ENCODE measurements at places on chromosomes 3 and 15. TPM values are rescaled to one million over a fixed set of nuclear protein-coding genes. Genes with fewer than 3 reads are reported as not detected.

Gene GJD2
- total RNA-seq = not detected

Gene OXSM
- total RNA-seq = 16.2 TPM

Gene FBXW12
- not detected for total RNA-seq

Gene COL7A1
- 1.5 TPM for total RNA-seq

Gene CMTM8
- 0.36 TPM for total RNA-seq

Gene SLC9C1
- total RNA-seq = not detected

Gene GABRR3
- total RNA-seq = not detected

Gene SCAANT1
- 2.6 TPM for total RNA-seq

DNA sequence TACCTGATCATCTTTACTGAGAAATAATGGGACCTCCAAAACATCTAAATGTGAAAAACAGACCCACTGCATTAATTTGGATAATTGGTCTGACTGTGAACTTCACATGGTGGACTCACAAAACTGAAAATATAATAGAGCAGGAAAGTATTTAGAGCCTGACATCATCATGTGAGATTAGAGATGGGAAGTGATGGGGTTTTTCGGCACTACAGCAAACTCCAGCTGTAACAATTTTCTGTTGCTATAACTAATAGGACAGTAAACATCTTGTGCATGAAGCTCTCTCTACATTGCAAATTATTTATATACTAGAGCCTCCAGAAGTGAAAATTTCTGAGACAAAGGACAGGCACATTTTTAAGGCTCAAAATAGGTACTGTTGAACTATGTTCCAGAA lies 32.2 kb downstream of the VEPH1 start:
- no peaks in the 10 kb centered on the region for H3K4me1 ChIP-seq
- no peak for DNase-seq
- H3K36me3 ChIP-seq = no peaks in the 10 kb centered on the region
- no peaks in the 10 kb centered on the region for H3K27me3 ChIP-seq
- H3K27ac ChIP-seq = no peak overlapping the region
- no peak overlapping the region for H3K4me3 ChIP-seq

DNA sequence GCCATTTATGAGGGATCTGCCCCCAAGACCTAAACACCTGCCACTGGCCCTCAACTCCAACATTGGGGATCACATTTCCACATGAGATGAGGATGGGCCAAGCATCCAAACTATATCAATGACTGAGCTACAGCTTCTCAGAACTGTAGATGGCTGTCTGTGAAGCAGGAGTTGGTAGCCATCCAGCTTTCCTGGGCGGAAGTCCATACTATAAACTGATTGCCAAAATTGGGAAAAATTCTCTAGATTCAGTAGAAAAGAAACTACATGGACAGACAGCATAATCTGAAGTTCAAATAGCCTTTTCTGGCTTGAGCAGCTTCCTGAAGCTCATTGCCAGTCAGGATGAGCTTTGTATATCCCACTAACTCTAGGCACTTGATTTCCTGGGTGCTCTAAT lies 214.7 kb upstream of the ZBTB20 start:
- DNase-seq = no peak
- H3K27me3 ChIP-seq = no peaks in the 10 kb centered on the region
- H3K4me3 ChIP-seq = no peak overlapping the region
- H3K27ac ChIP-seq = no peak overlapping the region

GRCh38 chr3:56484525-56485032 lies 16.3 kb upstream of the ERC2 start:
- no peaks in the 10 kb centered on the region for H3K4me1 ChIP-seq
- H3K4me3 ChIP-seq = no peak overlapping the region
- H3K36me3 ChIP-seq = no peaks in the 10 kb centered on the region
- H3K27me3 ChIP-seq = peaks cover 11% of the 10 kb centered on the region
- no peak overlapping the region for H3K27ac ChIP-seq

DNA sequence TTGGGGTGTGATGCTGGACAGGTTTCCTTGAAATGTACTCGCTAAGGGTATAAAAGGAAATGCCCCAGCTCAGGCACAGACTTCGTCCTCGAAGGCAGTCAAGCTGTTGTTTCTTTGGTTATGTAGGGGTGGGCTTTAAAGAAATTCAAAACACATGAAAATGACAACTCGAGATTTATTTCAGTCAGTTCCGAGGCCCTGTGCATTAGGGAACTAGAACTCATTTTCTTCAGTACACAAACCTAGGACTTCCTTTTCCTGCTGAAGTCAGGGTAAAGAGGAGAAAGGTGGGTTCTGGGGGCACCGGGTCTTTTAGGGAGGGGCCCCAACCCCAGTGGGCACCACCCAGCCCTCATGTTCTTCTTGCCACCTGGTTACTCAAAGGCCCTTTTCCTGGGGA lies 7.7 kb downstream of the CCR9 start:
- peaks cover 22% of the 10 kb centered on the region for H3K4me1 ChIP-seq
- no peaks in the 10 kb centered on the region for H3K36me3 ChIP-seq
- H3K27ac ChIP-seq = no peak overlapping the region

- no peaks in the 10 kb centered on the region for H3K36me3 ChIP-seq
- H3K27ac ChIP-seq = no peak overlapping the region
- H3K4me1 ChIP-seq = no peaks in the 10 kb centered on the region
- no peak overlapping the region for H3K4me3 ChIP-seq
- DNase-seq = no peak
These were observed 57.7 kb downstream of the CNTN4 start for GRCh38 chr3:2156244-2156847.

GRCh38 chr3:46551615-46552014 lies 14.5 kb downstream of the LRRC2 start:
- no peaks in the 10 kb centered on the region for H3K36me3 ChIP-seq
- H3K4me1 ChIP-seq = no peaks in the 10 kb centered on the region
- H3K27ac ChIP-seq = no peak overlapping the region
- no peak for DNase-seq
- H3K27me3 ChIP-seq = peaks cover 37% of the 10 kb centered on the region

DNA sequence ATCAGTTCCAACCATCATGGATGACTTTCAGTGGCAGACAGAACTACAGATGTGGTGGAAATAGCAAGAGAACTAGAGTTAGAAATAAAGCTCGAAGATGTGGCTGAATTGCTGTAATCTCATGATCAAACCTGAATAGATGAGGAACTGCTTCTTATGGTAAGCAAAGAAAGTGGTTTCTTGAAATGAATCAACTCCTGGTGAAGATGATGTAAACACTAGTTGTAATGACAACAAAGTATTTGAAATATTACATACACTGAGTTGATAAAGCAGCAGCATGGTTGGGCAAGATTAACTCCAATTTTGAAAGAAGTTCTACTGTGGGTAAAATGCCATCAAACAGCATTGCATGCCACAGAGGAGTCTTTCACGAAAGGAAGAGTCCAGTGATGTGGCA lies 131.7 kb upstream of the FAM3D start:
- H3K4me3 ChIP-seq = no peak overlapping the region
- H3K4me1 ChIP-seq = no peaks in the 10 kb centered on the region
- DNase-seq = no peak
- no peak overlapping the region for H3K27ac ChIP-seq

- H3K27ac ChIP-seq = no peak overlapping the region
- no peak for DNase-seq
- peaks cover 22% of the 10 kb centered on the region for H3K4me1 ChIP-seq
- no peaks in the 10 kb centered on the region for H3K36me3 ChIP-seq
- H3K4me3 ChIP-seq = no peak overlapping the region
These were observed 56.1 kb upstream of the UBE2E1 start for GRCh38 chr3:23749609-23750008.

DNA sequence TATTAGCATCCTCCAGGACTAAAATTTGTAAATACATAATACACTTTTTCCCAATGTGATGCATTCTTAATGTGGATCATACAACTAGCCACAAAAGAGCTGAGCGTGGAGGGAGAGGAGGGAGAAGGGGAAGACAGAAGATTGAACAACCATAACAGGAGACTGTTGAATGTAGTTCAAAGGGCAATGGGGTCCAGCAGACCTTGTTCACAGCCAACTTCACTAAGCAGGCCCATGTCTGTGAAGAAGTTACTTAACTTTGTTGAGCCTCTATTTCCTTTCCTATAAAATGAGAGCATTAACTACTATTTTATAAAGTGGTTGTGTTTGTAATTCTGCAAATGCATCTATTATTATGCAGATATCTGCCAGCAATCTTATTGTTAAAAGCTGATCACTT lies 13.3 kb downstream of the NCEH1 start:
- no peak overlapping the region for H3K27ac ChIP-seq
- no peak overlapping the region for H3K4me3 ChIP-seq
- H3K36me3 ChIP-seq = no peaks in the 10 kb centered on the region
- no peaks in the 10 kb centered on the region for H3K27me3 ChIP-seq

GRCh38 chr15:82012908-82013307 lies 32.9 kb downstream of the MEX3B start:
- no peaks in the 10 kb centered on the region for H3K36me3 ChIP-seq
- no peak overlapping the region for H3K27ac ChIP-seq
- H3K4me3 ChIP-seq = no peak overlapping the region
- no peaks in the 10 kb centered on the region for H3K4me1 ChIP-seq
- peaks cover 42% of the 10 kb centered on the region for H3K27me3 ChIP-seq

GRCh38 chr3:184426691-184427141 lies 46.9 kb downstream of the CHRD start:
- H3K4me3 ChIP-seq = no peak overlapping the region
- peaks cover 16% of the 10 kb centered on the region for H3K27me3 ChIP-seq
- no peaks in the 10 kb centered on the region for H3K36me3 ChIP-seq
- H3K27ac ChIP-seq = no peak overlapping the region
- no peaks in the 10 kb centered on the region for H3K4me1 ChIP-seq

- no peak for DNase-seq
- no peak overlapping the region for H3K27ac ChIP-seq
- H3K4me3 ChIP-seq = no peak overlapping the region
- H3K4me1 ChIP-seq = no peaks in the 10 kb centered on the region
- H3K36me3 ChIP-seq = no peaks in the 10 kb centered on the region
- no peaks in the 10 kb centered on the region for H3K27me3 ChIP-seq
These were observed 49.6 kb downstream of the ISL2 start for GRCh38 chr15:76386178-76386577.

DNA sequence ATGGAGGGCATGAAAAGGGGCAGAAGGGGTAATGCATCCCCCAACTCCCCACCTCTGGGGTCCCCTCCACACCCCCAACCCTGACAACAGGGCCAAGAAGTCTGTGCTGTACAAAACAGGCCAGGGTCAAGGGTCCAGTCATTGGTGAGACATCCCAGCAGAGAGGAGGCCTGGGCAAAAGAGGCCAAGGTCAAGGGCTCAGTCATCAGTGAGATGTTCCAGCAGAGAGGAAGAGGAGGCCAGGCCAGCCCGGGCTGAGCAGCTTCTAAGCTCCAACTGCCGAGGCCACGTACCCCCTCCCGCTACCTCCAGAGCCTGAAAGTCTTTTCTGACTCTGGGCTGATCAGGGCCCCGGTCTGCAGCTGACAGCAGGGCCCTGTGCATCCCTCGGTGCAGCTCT lies 52.4 kb downstream of the LHFPL4 start:
- no peaks in the 10 kb centered on the region for H3K36me3 ChIP-seq
- peaks cover 22% of the 10 kb centered on the region for H3K27me3 ChIP-seq
- no peak overlapping the region for H3K27ac ChIP-seq
- no peak for DNase-seq
- H3K4me3 ChIP-seq = no peak overlapping the region

DNA sequence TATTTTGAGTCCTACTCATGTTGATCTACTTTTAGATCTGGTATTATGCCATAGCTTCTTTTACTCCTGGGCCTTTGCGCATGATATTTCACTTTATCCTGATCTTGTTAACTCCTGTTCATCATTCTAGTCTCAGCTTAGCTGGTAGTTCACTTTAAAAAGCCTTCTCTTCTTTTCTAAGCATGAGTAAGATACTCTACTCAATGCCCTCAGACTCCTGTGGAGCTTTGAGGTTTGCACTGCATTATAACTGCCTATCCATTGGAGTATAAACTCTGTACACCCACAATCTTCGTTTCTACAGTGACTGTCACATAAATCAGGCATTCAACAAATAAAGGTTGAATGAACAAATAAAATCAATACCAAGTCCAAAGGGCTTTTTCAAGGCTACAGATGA lies 357.9 kb upstream of the KCNH8 start:
- no peak overlapping the region for H3K27ac ChIP-seq
- no peak for DNase-seq
- no peaks in the 10 kb centered on the region for H3K4me1 ChIP-seq
- H3K4me3 ChIP-seq = no peak overlapping the region
- H3K27me3 ChIP-seq = no peaks in the 10 kb centered on the region
- H3K36me3 ChIP-seq = no peaks in the 10 kb centered on the region

- DNase-seq = no peak
- H3K4me1 ChIP-seq = no peaks in the 10 kb centered on the region
- peaks cover 12% of the 10 kb centered on the region for H3K27me3 ChIP-seq
These were observed 7.5 kb downstream of the SRGAP3 start for GRCh38 chr3:9241956-9242355.

DNA sequence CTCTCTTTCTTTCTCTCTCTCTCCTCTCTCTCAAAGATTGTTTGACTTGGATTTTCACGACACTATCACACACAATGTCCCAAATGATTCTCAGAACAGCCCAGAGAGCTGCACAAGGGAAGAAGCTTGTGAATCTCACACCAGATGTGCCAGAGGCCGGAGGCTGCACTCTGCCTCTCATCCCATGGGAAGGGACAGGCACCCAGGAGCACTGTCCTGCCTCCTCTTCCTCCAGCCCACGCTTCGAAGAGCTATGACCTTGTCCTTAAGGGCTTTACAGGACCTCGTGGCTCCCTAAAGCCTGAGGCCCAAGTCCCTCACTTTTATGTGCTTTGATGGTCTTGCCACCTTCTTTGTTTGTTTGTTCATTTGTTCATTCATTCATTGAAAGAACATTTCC lies 267.6 kb downstream of the FAM43A start:
- no peak overlapping the region for H3K27ac ChIP-seq
- no peaks in the 10 kb centered on the region for H3K27me3 ChIP-seq
- H3K4me1 ChIP-seq = no peaks in the 10 kb centered on the region
- no peak overlapping the region for H3K4me3 ChIP-seq
- H3K36me3 ChIP-seq = no peaks in the 10 kb centered on the region

DNA sequence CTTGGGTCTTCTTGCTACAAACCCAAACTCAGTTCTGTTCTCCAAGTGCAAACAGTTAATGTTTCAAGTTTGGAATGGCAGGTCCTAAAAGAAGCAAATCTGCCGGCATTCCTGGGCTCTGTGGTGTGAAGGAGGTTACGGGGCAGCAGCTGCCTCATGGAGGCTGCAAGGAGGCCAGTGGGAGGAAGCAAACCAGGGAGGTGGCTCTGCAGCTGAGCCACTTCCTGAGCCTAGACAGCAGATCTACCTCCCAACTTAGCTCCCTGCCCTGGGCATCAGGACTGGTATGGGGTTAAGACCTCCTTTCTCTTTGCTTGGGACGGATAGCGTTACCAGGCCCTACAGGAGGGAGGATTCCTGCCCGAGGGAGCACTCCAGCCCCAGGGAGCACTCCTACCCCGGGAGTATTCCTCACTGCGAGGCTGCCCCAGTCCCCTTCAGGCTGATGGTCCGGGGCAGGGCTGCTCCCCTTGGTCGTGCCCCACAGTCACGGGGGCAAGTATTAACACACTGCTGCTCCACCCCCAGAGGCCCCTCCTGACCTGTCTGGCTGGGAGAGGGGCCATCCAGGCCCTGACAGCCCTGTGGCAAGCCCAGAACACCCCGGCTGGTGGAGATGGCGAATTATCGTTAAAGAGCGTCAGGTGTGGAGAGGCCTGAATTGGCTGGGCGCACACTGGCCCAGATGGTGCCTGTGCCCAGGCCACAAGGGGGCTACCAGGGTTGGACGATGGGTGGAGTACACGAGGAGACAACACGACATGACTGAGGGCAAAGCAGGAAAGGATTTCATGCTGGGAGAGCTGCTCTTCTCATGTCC lies 129.9 kb downstream of the ATP10A start:
- H3K27ac ChIP-seq = no peak overlapping the region
- H3K4me3 ChIP-seq = no peak overlapping the region
- peaks cover 14% of the 10 kb centered on the region for H3K4me1 ChIP-seq
- DNase-seq = no peak

GRCh38 chr3:114186501-114186900 lies 7.6 kb upstream of the DRD3 start:
- no peak overlapping the region for H3K4me3 ChIP-seq
- H3K27me3 ChIP-seq = peaks cover 2% of the 10 kb centered on the region
- DNase-seq = no peak
- no peak overlapping the region for H3K27ac ChIP-seq

Data from natural killer cell treated with Interleukin-12 subunit alpha and Interleukin-12 subunit beta and Interleukin-15 and Interleukin-18, amount 100 ng/mL, for 72 hours (primary cell).